Adrenal gland (tissue), 19 donors: ENCODE measurements at places on chromosomes 7 and 10. TPM values are rescaled to one million over a fixed set of nuclear protein-coding genes. Genes with fewer than 3 reads are reported as not detected.

Gene SPAM1
- not detected for total RNA-seq

Gene TET1
- total RNA-seq: 2.8 TPM

Gene MEST
- 175 TPM for total RNA-seq

- DNase-seq: no peak
- peaks cover 8% of the 10 kb centered on the region for H3K27me3 ChIP-seq
- no peak overlapping the region for H3K4me3 ChIP-seq
- no peak overlapping the region for H3K27ac ChIP-seq
- H3K4me1 ChIP-seq: no peaks in the 10 kb centered on the region
Observed at GRCh38 chr7:93196336-93196735, 29.9 kb downstream of the HEPACAM2 start.

DNA sequence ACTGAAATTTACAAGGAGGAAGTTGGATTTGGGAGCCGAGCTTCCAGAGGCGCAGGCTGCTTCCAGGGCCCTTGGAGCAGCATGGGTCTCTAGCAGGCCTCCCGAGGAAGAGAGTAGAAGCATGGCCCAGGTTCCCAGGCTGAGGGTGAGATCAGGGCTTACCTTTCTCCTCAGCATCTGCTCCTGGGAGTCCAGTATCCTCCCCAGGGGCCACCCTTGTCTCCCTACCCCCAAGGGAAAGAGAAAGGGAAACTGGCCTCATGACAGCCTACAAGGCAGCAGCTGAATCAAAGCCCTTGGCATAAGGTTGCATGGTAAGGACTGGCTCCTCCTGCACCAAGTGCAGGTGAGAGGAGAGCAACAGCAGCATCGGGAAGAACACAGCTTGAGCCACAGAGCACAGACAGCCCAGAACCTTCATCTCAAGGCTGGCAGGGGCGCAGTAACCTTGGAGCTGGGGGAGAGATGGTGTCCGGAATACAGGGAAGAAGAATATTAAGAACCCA is 114.5 kb downstream of the MARCHF5 start:
- no peaks in the 10 kb centered on the region for H3K36me3 ChIP-seq
- DNase-seq: no peak
- no peaks in the 10 kb centered on the region for H3K27me3 ChIP-seq

DNA sequence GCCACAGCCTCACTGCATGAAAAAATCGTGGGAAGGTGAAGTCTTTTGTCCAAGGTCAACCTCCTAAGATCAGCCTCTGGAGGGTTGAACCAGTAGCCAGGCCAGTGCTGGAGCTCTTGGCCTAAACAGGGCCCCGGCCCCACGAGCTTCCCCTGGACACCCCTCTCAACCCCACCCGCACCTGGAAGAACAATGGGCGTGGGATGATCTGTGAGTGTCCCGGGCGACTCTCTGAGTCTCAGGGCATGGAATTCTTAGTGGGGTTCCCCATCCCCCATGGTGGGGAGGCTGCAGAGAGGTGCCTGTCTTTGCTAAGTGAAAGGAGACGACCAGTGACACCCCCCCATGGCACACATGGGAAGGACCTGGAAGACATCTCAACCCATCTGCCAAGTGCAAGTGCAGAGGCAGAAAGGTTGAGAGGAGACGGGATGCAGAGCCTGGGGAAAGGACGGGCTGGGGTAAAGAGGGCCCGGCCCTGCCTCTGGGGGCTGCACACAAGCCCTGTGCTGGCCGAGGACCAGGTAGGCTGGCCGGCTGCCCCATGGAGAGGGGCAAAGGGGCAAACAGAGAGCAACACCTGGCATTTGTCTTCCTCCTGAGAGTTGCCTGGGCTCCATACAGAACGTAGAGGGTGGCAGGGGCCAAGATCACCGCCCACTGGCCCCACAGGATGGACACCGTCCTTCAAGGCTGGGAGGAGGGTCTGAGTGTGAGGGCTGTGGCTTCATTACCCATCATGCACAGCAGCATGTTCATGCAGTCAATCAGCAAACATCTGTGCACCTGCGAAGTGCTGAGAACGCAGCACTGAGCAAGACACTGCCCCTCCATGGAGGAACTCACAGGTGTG is 163.0 kb upstream of the PPP2R2D start:
- no peaks in the 10 kb centered on the region for H3K27me3 ChIP-seq
- H3K4me3 ChIP-seq: no peak overlapping the region
- H3K27ac ChIP-seq: no peak overlapping the region

Gene CALY
- total RNA-seq: 1.4 TPM

- H3K27ac ChIP-seq: peak overlapping the region; percentile 57
- H3K27me3 ChIP-seq: no peaks in the 10 kb centered on the region
- no peak overlapping the region for H3K4me3 ChIP-seq
- H3K36me3 ChIP-seq: no peaks in the 10 kb centered on the region
- peaks cover 12% of the 10 kb centered on the region for H3K4me1 ChIP-seq
- DNase-seq: peak; percentile 48
Observed at GRCh38 chr10:104300736-104301292, 31.8 kb downstream of the GSTO2 start.

- no peaks in the 10 kb centered on the region for H3K36me3 ChIP-seq
- DNase-seq: peak; percentile 5
- peaks cover 15% of the 10 kb centered on the region for H3K27me3 ChIP-seq
- no peak overlapping the region for H3K27ac ChIP-seq
- H3K4me1 ChIP-seq: peaks cover 5% of the 10 kb centered on the region
- no peak overlapping the region for H3K4me3 ChIP-seq
Observed at GRCh38 chr10:90862908-90863514, 5.2 kb upstream of the HTR7 start.

GRCh38 chr10:66834802-66835201 is 91.0 kb upstream of the LRRTM3 start:
- H3K27me3 ChIP-seq: no peaks in the 10 kb centered on the region
- DNase-seq: no peak
- H3K36me3 ChIP-seq: no peaks in the 10 kb centered on the region
- no peaks in the 10 kb centered on the region for H3K4me1 ChIP-seq
- no peak overlapping the region for H3K27ac ChIP-seq
